EL (cell line): ENCODE measurements at places on chromosomes 11 and 22.
A peak's percentile ranks its signal among the peaks of the same experiment; 100 is the strongest.

DNA sequence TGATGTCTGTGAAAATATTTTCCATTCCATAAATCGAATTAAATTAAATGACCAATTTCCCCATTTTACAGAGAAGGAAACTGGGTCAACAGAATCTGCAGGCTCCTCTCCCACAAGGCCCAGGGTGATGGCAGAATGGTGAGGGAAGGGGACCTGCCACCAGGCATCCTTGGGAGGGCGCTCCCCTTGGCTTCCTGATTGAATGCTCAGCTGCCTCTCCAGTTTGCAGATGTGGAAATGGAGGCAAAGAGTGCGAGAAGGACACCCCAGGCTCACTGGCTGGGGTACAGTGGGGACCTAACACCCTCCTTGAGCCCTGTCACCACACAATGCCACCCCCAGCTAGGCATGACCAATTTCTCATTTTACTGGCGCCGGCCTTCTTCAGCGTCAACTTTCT lies 28.5 kb upstream of the CSNK1E start:
- no peak for DNase-seq

GRCh38 chr11:38510041-38510440 lies 1912.0 kb upstream of the RAG2 start:
- DNase-seq: no peak

- peak; percentile 24 for DNase-seq
These were observed 179.2 kb upstream of the ZBED5 start for GRCh38 chr11:11036848-11037732.

DNA sequence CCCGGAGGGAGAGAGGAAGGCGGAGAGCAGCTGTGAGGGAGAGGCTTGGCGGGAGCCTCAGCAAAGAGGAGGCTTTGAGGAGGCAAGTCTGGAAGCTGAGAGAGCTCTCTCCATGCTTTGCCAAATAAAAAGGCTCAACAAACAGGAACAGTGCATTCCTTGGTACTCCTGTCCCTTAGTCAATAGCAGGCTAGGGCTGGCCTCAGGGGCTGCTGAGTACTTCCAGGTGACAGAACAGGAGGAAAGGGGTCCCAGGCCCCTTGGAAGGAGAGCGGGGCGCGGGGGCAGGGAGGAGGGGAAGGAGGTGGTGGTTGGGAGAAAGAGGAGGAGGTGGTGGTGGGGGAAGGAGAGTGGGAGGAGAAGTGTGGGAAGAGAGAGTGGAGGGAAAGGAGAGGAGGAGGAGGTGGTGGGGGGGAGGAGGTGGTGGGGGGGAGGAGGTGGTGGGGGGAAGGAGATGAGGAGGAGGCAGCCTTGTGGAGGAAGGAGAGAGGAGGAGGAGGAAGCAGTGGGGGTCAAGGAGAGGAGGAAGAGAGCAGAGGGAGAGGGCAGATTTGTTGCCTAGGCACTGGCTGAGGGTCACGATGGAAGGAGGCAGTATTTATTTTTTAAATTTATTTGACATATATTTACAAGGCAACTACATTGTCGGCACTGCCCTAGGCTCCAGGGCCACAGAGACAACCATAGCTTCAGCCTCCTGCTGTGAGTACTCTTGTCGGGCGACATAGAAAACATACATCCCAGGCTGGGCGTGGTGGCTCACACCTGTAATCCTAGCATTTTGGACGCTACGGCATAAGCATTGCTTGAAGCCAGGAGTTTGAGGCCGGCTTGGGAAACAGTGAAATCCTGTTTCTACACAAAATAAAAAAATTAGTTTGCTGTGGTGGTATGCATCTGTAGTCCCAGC lies 74.2 kb upstream of the ZBED5 start:
- DNase-seq: no peak

DNA sequence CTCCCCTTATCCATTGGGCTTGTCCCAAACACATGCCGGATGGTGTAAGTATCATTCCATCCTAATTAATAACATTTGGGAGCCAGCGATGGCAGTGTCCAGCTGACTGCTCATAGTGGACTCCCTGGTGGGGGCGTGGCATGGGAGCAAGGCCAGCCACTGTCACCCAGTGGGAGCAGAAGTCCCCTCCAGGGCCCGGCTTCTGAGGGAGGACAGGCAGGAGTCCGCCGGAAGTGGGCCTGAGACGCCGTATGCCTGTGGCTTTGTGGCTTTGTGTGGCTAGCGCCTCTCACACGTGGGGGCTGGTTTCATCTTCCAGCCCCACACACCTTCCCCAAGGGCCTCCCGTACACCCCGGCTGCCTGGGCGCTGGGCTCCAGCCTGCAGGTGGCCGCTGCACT lies 124.5 kb downstream of the KCNQ1 start:
- peak; percentile 13 for DNase-seq

GRCh38 chr11:69669486-69669885 lies 5.7 kb downstream of the LTO1 start:
- DNase-seq: no peak

- no peak for DNase-seq
These were observed 663 bp upstream of the LARGE2 start for GRCh38 chr11:45921561-45922424.

DNA sequence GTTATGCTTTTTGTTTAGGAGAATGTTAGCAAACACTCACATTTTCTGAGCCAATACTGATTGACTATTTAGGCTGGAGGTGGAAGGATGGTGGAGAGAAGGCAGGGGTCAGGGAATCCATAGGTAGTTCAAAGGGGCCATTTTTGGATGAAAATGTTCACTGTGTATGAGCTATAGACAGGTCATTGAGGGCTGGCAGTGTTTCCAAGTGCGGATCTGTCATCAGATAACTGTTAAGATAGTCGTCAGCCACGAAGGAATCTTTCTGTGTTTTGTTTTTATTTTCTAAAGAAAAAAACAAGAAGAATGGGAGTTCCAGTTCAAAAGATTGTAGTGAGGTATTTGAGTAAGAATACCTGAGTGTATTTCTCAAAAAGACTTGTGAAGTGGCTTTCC lies 3.1 kb downstream of the KCNJ5 start:
- no peak for DNase-seq

- no peak for DNase-seq
These were observed 63.6 kb upstream of the PAX6 start for GRCh38 chr11:31874631-31875191.

- no peak for DNase-seq
These were observed 65.3 kb downstream of the ABTB2 start for GRCh38 chr11:34292546-34292945.

DNA sequence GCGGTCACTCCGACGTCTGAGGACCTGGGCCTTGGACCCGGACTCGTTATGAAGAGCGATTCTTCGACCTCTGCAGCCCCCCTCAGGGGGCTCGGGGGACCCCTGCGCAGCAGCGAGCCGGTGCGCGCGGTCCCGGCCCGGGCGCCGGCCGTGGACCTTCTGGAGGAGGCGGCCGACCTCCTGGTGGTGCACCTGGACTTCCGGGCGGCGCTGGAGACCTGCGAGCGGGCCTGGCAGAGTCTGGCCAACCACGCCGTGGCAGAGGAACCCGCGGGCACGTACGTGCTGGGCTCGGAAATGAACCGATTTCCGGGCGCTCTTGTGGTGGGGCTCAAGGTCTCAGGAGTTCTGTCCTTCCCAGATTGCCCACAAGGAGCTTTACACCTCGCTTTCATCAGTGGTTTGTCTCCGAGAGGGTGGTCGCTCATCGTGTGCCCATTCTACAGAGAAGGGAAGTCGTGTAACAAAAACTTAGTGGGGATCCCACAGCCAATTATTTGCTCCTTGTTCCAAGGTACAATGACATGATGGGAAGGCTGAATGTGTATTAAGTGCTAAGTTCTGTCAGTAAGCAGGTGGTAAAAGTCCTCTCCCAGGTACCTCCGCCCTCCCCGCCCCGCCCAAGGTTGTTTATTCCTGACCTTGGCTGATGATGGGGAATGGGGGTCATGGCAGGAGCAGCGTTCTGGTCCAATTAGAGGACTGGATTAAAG lies 695 bp downstream of the PEX26 start:
- DNase-seq: peak; percentile 47

DNA sequence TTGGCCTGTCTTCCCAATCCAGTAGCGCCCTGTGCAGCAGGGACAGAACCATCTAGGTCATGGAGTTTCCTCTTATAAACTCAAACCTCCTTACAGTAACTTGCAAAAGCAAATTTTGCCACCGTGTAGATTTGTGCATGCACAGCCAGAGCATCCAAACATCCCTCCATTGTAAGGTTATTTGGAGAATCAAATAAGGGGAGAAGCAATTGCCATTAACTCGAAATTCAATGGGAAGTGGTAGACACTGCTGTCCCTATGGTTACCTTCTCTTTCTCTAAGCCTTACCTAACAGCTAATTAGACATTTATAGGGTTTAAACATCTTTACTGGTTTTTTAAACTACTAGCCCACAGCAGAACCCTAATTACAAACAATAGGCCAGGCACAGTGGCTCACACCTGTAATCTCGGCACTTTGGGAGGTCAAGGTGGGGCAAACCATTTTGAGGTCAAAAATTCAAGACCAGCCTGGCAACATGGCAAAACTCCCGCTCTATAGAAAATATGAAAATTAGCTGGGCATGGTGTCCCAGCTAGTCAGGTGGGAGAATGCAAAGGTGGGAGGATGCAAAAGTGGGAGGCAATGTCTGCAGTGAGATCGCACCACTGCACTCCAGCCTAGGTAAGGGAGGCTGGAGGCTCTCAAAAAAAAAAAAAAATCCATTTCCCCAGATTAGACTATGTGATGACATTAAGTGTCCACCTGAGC lies 6.6 kb downstream of the HSPA8 start:
- peak; percentile 39 for DNase-seq

- no peak for DNase-seq
These were observed 297.1 kb downstream of the NELL1 start for GRCh38 chr11:20966489-20966888.

GRCh38 chr11:134261626-134262488 lies 8.5 kb downstream of the ACAD8 start:
- DNase-seq: no peak

- no peak for DNase-seq
These were observed 104.5 kb downstream of the PDE3B start for GRCh38 chr11:14748090-14748489.

- DNase-seq: no peak
These were observed at the start of gene KCNA4 for GRCh38 chr11:30016588-30017363. TSS of gene KCNA4 (minus strand) at chr11:30017030. CDS start at chr11:30012678, 4,352 bp downstream.
